ENCODE measurements at places on chromosomes 7 and 10.

DNA sequence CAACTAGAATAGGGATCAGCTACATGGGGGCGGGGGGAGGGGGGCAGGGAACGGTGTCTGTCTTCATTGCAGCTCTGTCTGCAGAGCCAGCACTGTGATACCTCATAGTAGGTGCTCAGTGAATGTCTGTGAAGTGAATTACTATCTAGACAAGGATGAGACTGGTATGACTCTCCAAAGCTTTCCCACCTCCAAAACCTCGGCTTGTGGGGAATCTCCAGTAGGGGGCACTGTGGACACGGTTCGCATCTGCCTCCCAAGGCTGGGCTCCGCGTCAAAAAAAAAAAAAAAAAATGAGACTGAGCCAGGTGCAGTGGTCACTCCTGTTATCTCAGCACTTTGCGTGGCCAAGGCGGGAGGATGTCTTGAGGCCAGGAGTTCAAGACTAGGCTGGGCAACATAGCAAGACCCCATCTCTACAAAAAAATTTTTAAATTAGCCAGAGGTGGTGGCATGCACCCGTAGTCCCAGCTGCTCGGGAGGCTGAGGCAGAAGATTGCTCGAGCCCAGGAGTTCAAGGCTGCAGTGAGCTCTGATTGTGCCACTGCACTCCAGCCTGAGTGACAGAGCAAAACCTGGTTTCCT, 9.6 kb downstream of the TRIM56 start:
- H3K36me3 ChIP-seq: no peaks in the 10 kb centered on the region
- peaks cover 24% of the 10 kb centered on the region for H3K4me1 ChIP-seq
- H3K4me3 ChIP-seq: no peak overlapping the region
- H3K27me3 ChIP-seq: no peaks in the 10 kb centered on the region
- peak overlapping the region; percentile 55 for H3K27ac ChIP-seq
- DNase-seq: no peak

- H3K27me3 ChIP-seq: no peaks in the 10 kb centered on the region
- no peaks in the 10 kb centered on the region for H3K4me1 ChIP-seq
- no peak overlapping the region for H3K27ac ChIP-seq
- H3K4me3 ChIP-seq: no peak overlapping the region
- H3K36me3 ChIP-seq: no peaks in the 10 kb centered on the region
Measured at GRCh38 chr10:51552879-51553278, 146.5 kb downstream of the CSTF2T start.

- no peaks in the 10 kb centered on the region for H3K36me3 ChIP-seq
- peaks cover 45% of the 10 kb centered on the region for H3K4me1 ChIP-seq
- no peak for DNase-seq
- H3K27me3 ChIP-seq: no peaks in the 10 kb centered on the region
Measured at GRCh38 chr7:106047184-106047583, 64.9 kb downstream of the SYPL1 start.

DNA sequence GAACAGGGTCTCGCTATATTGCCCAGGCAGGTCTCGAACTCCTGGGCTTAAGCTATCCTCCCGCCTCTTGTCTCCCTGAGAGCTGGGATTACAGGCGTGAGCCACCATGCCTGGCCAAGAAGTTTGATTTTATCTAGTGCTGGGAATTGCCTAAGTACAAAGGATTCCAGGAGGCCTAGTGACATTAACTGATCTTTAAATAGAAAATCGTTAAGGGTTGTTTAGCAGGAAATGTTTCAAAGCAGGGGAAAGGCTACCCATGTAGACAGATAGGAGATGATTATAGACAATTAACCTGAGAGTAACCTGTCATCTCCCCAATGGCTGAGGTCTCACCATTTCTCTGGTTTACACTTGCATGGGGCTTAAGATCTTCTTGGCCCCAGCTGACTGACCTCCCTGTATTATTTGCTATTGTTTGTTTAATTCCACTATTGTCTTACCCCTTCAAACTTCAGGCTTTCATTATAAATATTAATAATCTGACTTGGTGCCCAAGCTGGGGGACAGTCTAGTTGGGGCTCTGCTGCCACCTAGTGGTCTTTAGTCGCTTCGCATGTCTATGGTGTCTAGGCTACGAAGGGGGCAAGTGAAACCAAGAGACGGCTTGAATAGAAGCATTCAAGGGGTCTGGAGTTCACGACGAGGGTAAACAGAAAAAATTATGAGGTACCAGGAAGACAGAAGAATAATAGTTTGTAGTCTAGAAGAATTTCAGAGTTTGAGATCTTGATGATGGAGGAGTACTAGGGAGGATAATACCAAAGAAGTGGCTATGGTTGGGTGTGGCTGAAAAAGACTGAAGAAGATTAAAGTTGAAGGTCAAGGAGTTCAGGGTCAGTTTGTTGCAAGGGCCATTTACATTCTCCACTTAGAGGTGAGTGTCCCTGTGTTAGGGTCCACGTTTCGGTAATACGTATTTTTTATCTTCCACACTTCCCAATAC, 40.4 kb upstream of the BPGM start:
- DNase-seq: no peak
- no peaks in the 10 kb centered on the region for H3K4me1 ChIP-seq
- no peak overlapping the region for H3K27ac ChIP-seq
- no peak overlapping the region for H3K4me3 ChIP-seq
- H3K36me3 ChIP-seq: no peaks in the 10 kb centered on the region

DNA sequence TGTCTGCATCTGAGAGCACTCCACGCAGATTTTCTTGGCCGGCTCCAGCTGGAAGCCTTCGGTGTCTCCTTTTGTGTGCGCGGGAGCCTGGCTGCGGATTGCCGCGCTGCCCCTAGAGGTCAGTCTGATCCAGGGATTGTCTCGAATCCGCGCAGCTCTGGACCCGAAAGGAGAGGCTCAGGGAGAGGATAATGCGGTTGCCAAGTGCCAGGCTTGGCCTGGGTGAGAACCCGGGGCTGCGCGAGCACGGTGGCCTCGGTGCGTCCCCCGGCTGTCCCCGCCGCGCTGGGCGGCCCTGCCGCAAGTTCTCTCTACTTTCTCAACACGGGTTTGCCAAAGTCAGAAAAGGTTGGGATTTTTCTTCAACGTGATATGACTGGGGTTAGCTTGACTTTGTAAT, 140.9 kb downstream of the ADCYAP1R1 start:
- no peaks in the 10 kb centered on the region for H3K36me3 ChIP-seq
- H3K4me3 ChIP-seq: no peak overlapping the region
- no peaks in the 10 kb centered on the region for H3K27me3 ChIP-seq
- no peak for DNase-seq
- no peaks in the 10 kb centered on the region for H3K4me1 ChIP-seq

DNA sequence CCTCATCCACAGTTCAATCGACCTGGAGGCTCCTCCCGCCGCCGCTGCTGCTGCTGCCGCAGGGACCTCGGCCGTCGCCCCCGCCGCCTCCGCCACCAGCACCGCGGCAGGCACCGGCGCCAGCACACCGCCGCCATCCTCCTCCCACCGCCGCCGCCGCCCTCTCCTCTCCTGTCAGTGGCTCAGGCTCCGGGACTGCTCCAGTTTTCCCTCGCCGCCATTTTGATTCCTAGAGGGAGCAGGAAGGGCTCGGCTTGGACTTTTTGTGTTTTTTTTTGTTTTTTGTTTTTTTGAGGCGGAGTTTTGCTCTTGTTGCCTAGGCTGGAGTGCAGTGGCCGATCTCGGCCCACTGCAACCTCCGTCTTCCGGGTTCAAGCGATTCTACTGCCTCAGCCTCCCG, 3.0 kb upstream of the MCM10 start:
- DNase-seq: no peak
- H3K4me3 ChIP-seq: no peak overlapping the region
- H3K36me3 ChIP-seq: no peaks in the 10 kb centered on the region
- peaks cover 13% of the 10 kb centered on the region for H3K4me1 ChIP-seq

GRCh38 chr10:95537542-95537927, 23.6 kb downstream of the SORBS1 start:
- no peak for DNase-seq
- no peak overlapping the region for H3K4me3 ChIP-seq
- H3K27ac ChIP-seq: no peak overlapping the region

DNA sequence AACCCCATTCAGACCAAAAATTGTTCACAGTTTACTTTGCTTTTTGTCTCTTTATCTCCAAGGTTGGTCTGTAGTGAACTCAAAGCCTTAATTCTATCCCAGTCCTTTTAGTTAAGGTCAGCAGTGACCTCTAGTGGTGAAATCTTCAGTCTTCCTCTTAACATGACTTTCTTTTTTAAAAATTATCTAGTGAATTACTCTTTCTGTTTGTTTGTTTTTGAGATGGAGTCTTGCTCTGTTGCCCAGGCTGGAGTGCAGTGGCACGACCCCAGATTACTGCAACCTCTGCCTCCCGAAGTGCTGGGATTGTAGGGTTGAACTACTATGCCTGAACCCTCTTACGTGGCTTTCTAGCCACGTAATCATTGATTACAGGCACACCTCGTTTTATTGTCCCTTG, 25.0 kb downstream of the ZNF487 start:
- no peaks in the 10 kb centered on the region for H3K4me1 ChIP-seq
- H3K4me3 ChIP-seq: no peak overlapping the region
- no peak overlapping the region for H3K27ac ChIP-seq
- no peaks in the 10 kb centered on the region for H3K36me3 ChIP-seq
- peak; percentile 54 for DNase-seq
- no peaks in the 10 kb centered on the region for H3K27me3 ChIP-seq

GRCh38 chr7:48031111-48031510, 2.2 kb upstream of the SUN3 start:
- H3K27ac ChIP-seq: no peak overlapping the region
- peaks cover 7% of the 10 kb centered on the region for H3K4me1 ChIP-seq
- peaks cover 5% of the 10 kb centered on the region for H3K27me3 ChIP-seq
- no peak for DNase-seq

- no peak overlapping the region for H3K4me3 ChIP-seq
- H3K36me3 ChIP-seq: no peaks in the 10 kb centered on the region
- no peak overlapping the region for H3K27ac ChIP-seq
- no peaks in the 10 kb centered on the region for H3K4me1 ChIP-seq
- no peak for DNase-seq
- no peaks in the 10 kb centered on the region for H3K27me3 ChIP-seq
Measured at GRCh38 chr10:115638246-115638645, 545.1 kb downstream of the ATRNL1 start.

DNA sequence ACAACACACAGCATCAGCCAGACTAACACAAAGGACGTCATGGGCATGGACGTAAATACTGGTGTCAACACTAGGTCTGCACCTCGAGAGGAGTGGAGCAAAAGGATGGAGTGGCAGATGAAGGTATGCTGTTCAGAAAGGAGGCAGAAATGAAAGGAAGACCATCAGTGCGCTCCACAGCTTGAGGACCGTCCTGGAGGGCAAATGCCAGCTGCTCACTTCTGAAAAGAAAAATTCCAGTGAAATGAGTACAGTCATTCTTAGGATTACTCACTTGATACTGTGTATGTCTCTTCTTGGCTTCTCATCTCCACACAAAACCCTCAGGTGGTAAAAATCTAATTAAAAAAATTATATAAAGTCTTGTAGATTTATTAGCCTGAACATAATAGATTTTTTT, 44.8 kb downstream of the EGFR start:
- no peak overlapping the region for H3K4me3 ChIP-seq
- no peaks in the 10 kb centered on the region for H3K27me3 ChIP-seq
- no peak for DNase-seq
- peak overlapping the region; percentile 94 for H3K27ac ChIP-seq

GRCh38 chr10:115214829-115215228, 121.7 kb downstream of the ATRNL1 start:
- no peak overlapping the region for H3K27ac ChIP-seq
- H3K4me1 ChIP-seq: no peaks in the 10 kb centered on the region
- no peak overlapping the region for H3K4me3 ChIP-seq
- H3K36me3 ChIP-seq: no peaks in the 10 kb centered on the region

DNA sequence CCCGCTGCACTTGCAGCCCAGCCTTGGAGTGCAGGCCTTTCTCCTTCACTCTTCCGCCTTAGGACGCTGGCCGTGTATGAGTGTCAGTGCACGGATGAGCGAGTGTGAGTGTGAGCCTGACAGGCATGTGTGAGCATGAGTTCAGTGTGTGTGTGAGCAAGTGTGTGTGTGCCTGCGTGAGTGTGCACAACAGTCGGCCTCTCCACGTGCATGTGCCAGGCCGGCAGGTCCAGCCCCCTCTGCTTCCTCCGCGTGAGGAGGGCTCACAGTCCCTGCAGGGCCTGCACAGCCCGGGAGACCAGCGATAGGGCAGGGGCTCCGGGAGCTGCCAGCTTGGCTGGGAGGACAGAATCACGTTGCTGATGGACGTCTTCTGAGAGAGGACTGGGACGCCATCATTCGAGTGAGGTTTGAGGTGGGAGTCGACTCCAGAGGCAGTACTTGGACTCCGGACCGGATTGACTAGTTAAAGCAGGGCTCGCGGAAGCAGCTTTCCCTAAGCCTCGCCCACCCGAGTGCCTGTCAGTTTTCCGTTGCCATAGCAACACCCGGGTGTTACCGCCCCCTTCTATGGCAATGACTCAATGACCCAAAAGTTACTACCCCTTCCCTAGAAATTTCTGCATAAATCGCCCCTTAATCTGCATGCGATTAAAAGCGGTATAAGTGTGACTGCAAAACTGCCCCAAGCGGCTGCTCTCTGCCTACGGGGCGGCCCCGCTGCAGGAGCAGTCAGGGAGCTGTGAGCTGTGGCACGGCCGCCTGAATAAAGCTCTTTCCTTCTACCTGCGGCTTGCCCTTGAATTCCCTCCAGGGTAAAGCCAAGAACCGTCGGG, 19.6 kb upstream of the CFAP46 start:
- H3K36me3 ChIP-seq: no peaks in the 10 kb centered on the region
- no peak overlapping the region for H3K27ac ChIP-seq
- H3K4me1 ChIP-seq: peaks cover 11% of the 10 kb centered on the region
- DNase-seq: peak; percentile 19

DNA sequence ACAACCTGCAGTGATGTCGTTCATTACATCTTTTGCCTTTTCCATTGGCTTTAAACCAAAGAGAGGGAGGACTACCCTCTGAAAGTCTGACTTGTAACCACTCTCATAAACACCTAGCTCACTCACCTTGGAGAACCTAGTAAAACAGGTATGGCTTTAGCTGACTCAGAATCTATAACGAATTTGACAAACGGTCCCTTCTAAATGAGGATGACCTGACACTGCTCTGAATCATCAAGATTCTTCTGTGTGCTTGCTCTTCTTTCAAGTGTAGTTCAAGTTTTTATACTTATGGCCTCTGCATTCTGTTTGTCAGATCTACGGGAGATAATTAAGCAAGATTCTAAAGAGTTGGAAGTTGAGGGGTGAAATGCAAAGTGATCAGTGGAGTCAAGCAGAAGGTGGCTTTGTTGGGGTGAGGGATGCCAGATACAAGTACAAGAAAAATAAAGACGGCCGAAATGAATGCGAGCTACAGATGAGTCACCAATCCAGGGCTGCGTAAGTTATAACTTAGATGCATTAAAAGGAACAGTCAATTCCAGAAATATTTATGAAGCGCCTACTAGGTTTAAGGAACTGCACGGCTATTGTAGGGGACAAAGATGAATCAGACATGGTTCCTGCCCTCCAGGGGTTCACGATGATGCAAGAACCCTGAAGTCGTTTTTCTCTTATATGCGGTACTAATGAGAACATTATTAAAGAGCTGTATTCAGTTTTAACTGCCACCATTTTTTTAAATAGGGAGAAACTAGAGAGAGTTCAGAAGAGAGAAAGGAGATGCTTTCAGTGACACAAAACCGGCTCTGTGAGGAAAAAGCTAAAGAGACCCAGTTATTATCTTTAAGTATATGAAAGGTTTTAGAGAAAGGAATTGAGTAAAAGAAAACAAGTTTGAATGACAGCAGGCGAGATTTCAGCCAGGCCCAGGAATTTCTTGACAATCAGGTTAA, 6.5 kb downstream of the HIPK2 start:
- DNase-seq: peak; percentile 84
- peaks cover 53% of the 10 kb centered on the region for H3K4me1 ChIP-seq
- H3K36me3 ChIP-seq: peaks cover 9% of the 10 kb centered on the region
- H3K27me3 ChIP-seq: no peaks in the 10 kb centered on the region
- peak overlapping the region; percentile 77 for H3K27ac ChIP-seq
